Fibroblast of lung (primary cell): ENCODE measurements at places on chromosomes 3 and 15.

DNA sequence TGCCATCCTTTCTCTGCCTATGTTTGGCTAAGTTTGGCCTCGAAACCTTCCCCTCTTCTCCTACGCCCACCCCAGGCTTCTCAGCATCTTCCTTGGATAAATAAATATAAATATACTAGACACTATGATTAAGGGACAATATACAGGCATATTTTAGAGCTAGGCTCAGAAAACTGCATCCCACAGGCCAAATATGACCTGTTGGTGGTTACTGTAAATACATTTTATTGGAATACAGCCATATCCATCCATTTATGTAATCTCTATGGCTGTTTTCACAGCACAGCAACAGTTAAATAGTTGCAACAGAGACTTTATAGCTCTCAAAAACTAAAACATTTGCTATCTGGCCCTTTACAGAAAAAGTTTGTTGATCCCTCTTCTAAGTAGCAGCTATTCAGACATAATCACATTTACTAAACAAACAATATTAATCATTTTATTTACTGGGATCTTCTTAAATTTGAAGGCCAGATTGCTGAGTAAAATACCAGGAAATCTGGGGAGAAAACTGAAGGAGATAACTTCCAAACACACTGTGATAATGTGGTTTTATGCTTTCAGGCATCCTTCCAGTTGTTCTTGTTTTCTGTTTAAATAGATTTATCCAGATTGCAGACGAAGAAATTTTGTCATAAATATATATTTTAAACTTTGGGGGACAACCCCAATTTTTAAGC, 269.7 kb upstream of the THRB start:
- no peak for DNase-seq

DNA sequence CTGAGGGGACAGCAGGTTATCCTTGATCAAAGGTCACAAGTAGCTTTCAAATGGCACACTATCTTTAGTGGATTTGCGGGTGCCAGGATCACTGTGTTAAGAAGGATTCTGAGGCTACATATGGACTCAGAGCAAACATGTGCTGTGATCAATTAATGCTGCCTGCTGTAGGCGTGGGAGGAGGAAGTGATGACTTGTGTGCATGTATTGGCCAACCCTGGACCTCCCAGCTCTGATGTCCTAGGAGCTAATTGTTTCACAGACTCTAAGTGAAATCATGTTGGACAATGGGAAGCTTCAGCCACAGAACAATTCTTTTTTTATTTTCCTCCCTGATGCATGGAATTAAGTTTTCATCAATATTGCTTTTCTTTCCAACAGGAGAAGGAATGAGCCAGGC, 24.4 kb downstream of the FAH start:
- DNase-seq = peak; percentile 25

DNA sequence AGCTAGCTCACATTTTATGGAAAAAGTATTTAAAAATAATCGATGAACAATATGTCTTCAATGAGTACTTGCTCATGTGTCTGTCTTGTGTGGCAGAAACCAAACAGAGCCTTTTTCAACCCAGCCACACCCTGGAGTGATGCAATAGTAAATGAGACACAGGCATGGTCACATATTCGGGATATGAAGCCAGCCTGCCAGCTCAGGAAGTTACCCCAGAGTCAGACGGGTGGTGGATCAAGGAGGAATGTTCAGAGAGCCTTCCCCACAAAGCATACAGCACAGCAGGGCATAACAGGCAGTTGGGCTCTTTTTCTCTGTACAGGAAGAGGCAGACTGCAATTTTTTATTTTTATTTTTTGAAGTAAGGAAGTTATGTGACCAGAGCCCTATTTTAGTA, 27.3 kb downstream of the LARP6 start:
- peak; percentile 87 for DNase-seq

GRCh38 chr3:154184582-154184981, 63.4 kb downstream of the ARHGEF26 start:
- no peak for DNase-seq

GRCh38 chr15:99474909-99475753, 90.7 kb upstream of the MEF2A start:
- peak; percentile 88 for DNase-seq
